ENCODE measurements at places on chromosomes 13 and 19.

- no peak for DNase-seq
Measured at GRCh38 chr19:34104096-34104495, 68.2 kb upstream of the LSM14A start.

DNA sequence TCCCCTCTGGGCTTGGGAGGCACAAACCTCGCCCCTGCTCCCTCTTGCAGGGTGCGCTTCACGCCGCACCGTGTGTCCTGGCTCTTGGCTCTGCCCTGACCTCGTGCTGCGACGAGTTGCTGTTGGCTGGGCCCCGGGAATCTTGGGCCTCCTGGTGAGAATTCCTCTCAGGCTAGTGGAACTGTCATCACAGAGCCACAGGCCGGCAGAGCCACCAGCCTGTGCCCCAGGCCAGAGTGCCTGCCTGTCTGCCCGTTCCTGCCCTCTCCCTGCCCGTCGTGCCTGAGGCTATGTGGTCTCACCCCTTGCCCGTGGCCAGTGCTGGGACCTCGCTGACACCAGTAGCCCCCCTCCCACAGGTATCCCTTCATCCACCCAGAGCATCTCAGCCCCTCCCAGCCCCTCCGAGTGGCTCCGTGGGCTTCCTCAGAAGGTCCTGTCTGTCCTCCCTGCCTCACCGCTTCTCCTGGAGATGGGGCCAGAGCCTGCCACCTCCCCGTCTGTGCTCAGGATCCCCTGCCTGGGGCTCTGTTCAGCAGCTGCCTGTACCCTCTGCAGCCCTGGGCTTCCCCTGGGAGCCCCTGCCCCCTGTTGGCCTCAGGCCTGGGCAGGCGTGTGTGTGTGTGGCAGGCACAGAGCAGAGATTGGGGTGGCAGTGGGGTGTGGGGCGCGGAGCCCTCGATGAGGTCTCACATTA, 13.3 kb downstream of the NDUFB7 start:
- no peak for DNase-seq

DNA sequence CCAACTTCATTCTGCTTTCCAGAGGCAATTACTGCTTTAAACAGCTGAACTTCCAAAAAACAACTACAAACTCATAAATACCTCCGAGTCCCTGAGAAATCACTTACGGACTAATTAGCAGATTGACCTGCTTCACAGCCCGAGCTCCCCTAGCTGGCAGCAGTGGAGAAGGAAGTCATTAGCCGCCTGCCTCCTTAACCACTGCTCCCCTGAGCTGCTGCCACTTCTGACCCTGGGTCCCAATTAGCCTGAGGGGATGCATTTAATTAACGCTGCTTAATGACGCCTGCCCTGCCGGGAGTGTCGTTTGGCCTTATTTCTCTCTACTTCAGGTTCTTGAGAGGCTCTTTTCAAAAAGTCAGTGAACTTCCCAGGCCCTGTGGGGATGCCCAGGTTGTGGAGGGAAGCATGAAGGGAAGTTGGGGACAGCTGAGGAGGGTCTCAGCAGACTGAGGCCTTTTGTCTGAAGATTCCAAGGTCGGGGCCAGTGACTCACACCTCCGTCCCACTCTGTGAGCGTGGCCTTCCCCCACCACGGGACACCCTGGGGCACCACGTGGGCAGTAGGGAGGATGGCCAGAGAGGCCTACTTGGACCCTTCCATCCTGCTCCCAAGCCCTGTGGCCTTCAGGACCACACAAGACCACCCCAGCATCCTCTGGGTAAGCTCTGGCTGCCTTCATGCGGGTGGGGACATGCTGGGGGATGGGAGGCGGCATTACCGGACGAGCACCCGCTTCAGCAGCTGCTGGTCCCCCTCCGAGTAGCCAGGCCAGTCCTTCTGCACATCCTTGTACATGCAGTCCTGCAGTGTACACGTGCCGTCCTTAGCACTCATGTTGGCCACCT, 19.8 kb upstream of the ISYNA1 start:
- DNase-seq: no peak

- DNase-seq: peak; percentile 11
Measured at GRCh38 chr13:102779436-102780159, 6.0 kb upstream of the TEX30 start.

GRCh38 chr13:113084943-113085540, 20.5 kb upstream of the F7 start:
- no peak for DNase-seq

DNA sequence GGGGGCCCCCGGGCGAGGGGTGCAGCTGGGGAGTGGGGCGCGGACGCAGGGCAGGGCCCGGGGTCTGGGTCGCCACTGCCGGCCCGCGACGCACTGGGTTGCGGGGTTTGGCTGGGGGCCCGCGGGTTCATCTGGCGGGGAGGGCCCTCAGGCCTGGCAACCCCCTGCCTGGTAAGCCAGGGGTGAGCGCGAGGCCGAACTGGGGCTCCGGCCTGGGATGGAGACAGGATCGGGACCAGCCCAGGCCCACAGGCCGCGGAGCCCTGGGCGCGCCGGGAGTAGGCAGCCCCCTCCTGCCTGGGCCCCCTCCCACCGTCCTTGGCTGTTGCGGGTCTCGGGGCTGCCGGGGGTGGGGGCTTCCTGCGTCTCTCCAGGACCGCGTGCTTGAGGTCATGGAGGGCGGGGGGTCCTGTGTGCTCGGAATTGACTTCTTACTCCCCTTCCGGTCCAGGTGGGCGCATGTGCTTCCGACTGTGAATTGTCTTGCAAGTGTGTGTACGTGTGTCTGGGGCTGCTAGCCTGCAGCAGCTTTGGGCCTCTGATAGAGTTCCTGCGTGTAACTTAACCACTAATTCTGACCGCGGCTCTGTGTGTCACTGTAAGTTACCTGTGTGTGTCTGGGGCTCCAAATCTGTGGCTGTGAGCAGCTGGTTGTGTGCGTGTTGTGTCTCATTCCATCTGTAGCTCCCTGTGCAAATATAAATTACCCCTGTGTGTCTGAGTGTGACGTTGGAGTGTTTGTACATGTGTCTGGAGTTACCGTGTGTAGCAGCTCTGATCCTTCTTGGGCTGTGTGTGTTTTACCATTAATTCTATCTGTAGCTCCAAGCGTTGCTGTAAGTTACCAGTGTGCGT, 751 bp downstream of the GRAMD1A start:
- peak; percentile 49 for DNase-seq

Measured in T-helper 17 cell (primary cell).